Activated T-helper 1 cell treated with Interleukin-2 at 50 U/mL for 16 hours (primary cell): ENCODE measurements at places on chromosomes 1 and 21.

- DNase-seq, result no peak
These were observed 22.9 kb upstream of the LY9 start for GRCh38 chr1:160773093-160773492.

- no peak for DNase-seq
These were observed 410.1 kb upstream of the PLXNA2 start for GRCh38 chr1:208654241-208654640.

- no peak for DNase-seq
These were observed 45.5 kb downstream of the DHRS3 start for GRCh38 chr1:12572522-12572921.

DNA sequence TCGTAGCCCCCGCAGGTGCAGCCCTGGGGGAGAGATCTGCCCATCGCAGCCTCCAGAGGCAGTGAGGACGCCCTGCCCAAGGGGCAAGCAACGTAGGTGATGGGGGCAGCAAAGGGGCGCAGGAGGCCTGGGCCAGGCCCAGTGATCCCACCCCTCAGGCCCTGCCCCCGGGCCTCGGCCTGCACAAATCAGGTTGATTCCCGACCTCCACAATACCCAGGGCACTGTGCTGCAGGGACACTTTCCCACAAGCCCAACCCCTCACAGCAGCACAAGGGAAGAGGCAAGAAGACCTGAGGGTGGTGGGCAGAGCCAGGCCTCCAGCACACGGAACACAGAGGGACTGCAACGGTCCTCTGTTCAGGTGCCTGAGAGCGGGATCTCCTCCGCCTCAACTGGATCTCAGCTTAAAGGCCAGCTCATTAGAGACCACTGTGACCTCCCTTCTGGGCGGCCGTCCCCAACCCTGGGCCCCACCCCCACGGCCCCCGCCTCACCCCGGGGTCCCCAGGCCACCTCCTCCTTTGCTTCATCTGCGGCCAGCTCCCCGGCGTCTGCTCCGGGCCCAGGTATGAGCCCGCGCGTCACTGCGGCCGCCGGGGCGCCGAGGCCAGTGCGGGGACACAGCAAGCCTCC is 812 bp upstream of the ARF1 start:
- DNase-seq, result no peak

- no peak for DNase-seq
These were observed 9.5 kb upstream of the PLEKHM2 start for GRCh38 chr1:15674386-15675159.

DNA sequence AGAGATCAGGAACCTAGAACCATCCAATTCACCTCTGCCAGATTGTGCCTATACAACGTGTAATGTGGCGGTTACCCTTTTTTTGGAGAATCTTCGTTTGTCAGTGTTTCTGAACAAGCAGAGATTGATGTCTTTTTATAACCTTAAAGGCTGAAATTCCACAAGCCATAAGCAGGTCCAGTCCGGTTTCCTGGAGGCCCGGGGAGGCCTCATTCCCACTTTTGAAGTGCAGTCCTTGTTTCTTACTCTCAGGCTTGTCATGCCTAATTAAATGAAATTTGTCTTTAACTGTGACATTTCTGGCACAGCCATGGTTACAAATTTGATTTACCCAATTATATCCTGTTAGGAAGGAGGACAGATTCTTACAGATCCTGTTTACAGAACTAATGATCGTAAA is 27.8 kb downstream of the ZNF362 start:
- no peak for DNase-seq

DNA sequence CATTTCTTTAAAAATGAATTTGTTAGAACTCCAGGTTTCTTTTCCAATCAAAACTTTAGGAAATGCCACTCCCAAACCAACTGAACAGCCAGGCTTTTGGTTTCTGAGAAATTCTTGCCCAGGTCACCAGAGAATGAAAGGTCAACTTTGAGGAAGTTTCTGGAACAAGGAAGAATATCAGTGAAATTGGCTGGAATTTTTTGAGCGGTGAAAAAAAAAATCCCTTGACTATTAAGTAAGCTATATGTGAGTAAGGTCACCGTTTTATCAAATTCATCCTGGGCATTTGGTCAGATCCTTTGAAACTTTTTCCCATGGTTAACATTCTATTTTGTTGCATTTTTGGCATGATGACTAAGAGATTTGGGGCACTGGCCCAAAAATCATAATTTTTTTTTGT is 469.3 kb downstream of the LTN1 start:
- DNase-seq, result no peak

DNA sequence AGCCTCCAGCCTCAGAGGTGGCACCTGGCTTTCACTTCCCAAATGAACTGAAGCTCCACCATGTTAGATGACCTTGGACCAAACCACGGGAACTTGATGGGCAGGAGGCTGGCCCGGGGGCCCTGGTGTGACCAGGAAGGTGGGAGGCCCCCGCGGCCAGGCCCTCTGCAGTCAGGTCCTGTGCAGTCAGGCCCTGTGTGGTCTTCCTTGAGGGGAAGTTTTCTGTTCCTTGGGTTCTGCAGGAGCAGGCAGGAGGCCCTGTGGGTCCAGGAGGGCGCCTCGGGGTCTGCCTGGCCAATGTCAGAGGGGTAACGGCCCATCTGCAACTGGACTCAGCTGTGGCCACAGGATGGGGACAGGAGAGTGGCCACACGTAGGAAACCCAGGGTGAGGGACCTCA is 13.0 kb downstream of the PRDM16 start:
- no peak for DNase-seq

DNA sequence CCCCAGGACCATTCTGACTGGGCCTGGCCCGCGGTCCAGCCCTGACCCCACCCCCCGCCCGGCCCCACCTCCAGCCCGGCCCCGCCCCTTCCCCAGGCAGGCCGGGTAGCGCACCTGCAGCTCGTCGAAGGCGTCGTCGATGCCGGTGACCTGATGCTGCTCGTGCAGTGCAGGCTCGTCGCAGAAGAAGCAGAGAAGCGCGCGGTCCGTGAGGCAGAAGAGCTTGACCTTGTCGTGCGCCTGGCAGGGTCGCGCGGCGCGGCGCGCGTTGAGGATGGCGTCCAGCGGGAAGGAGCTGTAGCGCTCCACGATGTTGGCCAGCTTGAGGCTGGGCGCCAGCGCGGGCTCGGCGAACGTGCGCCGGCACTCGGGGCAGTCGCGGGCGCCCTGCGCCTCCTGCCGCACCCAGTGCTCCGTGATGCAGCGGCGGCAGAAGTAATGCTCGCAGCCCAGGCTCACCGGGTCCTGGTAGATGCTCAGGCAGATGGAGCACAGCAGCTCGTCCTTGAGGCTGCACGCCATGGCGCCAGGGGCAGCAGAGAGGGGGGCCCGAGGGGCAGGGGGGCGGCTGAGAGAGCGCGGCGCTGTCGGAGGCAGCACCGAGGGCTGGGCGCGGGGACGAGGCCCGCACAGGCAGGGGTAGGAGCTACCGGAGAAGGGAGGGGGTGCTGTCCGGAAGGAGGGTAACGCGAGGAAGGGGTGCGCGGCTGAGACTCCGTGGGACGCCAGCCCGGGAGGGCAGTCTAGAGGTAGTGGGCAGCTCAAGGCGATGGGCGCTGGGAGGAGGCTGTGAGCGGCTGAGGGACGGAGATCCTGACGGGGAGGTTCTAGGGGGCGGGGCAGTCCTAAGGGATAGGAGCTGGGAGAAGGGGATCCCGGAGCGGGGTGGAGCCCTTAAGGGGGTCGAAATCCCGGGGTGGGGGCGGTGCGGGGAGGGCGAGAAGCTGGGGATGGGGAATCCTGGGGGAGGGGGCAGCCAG is 642 bp downstream of the TRIM62 start:
- peak; percentile 69 for DNase-seq

GRCh38 chr1:222588135-222588534 is 1.6 kb downstream of the TAF1A start:
- DNase-seq, result no peak

GRCh38 chr1:27967106-27967883 is 7.5 kb downstream of the XKR8 start:
- DNase-seq, result no peak

DNA sequence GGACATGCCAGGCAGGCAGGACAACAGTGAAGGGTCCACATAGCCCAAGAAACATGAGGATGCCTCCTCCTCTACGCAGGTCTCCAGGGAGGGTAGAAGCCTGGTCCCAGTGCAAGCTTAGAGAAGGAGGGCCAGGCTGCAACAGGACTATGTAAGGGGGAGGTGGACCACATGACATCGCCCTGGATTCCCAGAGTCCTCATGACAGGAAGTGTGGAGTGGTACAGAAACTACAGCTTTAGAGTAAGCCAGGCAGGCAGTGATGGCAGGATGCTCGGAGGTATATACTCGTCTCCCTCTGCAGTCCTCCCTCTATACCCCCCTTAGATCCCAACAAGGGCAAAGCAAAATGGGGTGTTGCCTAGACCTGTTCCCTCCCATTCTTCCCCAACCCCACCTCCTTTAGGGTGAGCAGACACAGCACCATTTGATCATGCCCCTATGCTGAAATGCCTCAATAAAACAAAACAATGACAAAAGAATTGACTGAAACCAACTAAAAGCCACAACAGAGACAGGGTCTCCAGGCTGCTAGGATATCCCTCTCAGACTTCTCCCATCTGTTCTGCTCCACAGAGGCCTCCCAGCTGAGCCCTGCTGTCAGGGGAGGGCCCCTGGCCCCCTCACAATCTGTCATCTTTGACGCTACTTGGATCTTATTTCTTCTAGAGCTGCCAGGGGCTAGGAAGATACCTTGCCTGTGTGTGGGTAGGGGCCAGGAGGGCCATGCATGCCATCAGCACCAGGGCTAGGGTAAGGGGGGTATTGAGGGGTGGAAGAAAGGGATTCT is 13.1 kb downstream of the FAM78B start:
- no peak for DNase-seq

DNA sequence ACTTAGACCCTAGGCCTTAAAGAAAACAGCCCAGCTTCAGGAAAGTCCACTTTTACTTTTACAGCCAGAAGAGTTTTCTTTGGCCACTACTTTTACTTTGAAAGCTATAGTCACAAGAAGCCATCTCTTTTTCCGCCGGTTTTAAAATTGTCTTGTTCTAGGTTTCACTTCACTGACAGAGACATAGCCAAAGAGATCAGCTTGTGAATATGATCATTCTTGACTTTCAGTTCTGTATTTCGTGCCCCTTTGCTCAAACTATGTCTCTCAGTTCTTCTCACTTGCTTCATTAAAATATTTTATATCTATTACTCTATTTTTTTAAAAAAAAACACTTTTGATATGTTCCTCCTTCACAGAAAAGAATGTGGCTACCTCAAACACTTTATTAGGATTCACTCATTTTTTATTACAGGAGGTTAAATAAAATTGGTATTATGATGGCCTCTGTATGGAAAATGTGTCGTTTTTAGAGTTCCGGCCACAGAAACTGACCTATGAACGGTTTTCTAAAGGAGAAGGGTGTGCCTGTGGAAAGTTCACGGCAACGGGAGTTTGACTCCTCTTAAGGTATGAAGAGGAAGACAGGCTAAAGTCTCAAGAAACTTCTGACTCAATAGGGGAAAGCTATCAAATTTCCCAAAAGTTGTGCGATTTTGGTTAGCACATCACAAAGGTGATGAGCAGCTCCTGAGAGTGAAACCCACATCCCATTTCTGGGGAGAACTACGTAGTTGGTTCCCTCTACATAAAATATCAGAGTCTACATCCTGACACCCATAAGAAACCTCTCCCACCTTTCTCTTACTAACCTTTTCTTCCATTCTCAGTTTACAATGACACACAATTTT is 1.2 kb downstream of the MCOLN2 start:
- no peak for DNase-seq

DNA sequence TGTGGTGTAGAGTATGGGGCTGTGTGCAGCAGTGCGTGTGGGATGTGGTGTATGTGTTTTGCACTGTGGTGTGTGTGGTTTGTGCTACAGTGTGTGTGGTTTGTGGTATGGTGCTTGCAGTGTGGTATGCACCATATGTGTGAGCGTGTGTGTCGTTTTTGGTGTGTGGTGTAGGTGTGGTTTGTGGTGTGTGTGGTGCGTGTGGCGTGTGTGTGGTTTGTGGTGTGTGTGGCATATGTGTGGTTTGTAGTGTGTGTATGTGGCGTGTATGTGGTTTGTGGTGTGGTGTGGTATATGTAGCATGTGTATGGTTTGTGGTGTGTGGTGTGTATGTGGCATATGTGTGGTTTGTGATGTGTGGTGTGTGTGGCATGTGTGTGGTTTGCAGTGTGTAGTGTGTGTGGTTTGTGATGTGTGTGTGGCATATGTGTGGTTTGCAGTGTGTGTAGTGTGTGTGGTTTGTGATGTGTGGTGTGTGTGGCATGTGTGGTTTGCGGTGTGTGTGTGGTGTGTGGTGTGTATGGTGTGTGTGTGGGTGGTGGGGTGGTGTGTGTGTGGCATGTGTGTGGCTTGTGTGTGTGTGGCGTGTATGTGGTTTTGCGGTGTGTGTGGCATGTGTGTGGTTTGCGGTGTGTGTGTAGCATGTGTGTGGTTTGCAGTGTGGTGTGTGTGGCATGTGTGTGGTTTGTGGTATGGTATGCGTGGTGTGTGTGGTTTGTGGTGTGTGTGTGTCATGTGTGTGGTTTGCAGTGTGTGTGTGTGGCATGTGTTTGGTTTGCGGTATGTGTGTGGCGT is 53.5 kb upstream of the TRAPPC10 start:
- no peak for DNase-seq

- no peak for DNase-seq
These were observed 1.7 kb upstream of the SUMO3 start for GRCh38 chr21:44819283-44820243.

DNA sequence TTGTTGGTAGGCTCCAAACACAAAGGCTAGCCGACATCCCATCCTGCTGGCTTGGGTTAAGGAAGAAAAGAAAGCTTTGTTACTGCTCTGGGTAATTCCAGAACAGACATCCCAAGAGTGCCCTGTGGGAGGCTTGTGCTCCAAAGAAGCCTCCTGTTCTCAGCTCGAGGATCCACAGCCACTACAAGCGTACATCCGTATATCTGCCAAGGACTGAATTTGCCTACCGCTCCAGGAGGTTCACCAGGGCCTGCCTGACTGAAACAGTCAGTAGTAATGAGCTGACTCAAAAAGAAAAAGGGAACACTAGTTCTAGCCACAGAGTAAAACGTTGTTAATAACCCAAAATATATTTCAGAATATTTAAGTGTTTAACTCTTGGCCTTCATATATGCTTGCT is 24.8 kb upstream of the MUTYH start:
- no peak for DNase-seq

DNA sequence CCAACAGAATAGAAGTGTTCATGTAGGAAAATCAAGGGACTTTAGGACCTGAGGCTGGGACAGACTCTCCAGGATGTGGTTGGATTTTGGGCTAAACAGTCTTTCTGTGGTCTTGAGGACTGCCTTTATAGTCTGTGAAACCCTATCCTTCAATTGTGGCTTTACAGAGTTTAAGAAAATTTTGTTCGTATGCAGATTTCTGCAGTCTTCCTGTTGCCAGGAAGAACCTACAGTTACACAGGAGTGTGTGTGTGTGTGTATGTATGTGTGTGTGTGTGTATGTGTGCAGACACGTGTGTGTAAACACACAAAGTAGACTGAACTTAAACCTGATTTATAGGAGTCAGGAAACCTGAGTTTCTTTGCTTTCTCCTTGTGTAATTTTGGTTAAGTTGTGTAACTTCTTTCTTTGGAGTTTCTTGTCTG is 22.8 kb downstream of the NEK7 start:
- DNase-seq, result no peak

DNA sequence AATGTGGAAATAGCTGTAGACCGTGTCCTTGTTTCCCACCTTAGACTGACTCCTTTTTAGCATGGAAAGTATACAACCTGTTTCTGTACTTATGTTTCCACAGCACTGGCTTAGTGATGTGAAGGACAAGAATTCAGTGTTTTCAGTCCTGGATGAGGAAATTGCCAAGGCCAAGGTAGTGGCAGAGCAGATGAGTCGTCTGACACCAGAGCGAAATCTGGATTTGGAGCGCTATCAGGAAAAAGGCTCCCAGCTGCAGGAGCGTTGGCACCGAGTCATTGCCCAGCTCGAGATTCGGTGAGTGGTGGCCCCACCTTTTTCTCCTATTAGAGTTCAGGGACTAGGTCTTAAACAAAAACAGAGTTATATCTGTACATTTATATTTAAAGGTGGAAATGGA is 112.6 kb downstream of the MACF1 start:
- DNase-seq, result no peak
